Mesenteric fat pad (tissue), 1 donor: ENCODE measurements at places on chromosomes 5 and 9. TPM values are rescaled to one million over a fixed set of nuclear protein-coding genes. Genes with fewer than 3 reads are reported as not detected.

- no peak for DNase-seq
These were observed 268.2 kb downstream of the SH3GL2 start for GRCh38 chr9:17846948-17847655.

Gene CBY3
- total RNA-seq, result not detected

GRCh38 chr5:82522897-82523296, 244.7 kb upstream of the RPS23 start:
- no peak for DNase-seq

GRCh38 chr9:126605792-126606482, 7.8 kb upstream of the LMX1B start:
- no peak for DNase-seq

DNA sequence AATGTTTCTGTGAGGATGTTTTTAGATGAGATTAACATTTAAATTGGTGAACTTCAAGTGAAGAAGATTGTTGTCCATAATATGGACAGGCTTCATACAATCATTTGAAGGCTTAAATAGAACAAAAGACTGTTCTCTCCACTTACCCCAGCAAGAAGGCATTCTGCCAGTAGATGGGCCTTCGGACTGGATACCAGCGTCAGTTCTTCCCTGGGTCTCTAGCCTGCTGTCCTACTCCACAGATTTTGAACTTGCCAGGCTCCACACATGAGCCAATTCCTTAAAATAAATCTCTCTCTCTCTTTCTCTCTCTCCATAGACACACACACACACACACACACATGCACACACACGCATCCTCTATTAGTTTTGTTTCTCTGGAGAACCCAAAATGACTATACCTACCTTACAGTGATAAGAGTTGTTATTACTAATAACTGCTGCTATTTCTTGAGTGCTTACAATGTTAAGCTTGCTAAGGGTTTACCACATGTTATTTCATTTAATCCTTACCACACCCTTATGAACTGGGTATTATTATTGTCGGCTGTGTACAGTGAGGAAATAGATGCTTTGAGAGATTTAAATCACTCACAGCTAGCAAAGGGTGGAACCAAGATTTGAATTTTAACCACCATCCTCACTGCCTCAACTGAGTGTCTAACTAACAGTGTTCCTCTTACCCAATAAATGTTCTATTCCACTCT, 19.8 kb upstream of the IQGAP2 start:
- no peak for DNase-seq

GRCh38 chr5:177225798-177226197, 77.7 kb downstream of the RAB24 start:
- no peak for DNase-seq

GRCh38 chr5:146073239-146073900, 32.0 kb downstream of the PLAC8L1 start:
- DNase-seq, result no peak

DNA sequence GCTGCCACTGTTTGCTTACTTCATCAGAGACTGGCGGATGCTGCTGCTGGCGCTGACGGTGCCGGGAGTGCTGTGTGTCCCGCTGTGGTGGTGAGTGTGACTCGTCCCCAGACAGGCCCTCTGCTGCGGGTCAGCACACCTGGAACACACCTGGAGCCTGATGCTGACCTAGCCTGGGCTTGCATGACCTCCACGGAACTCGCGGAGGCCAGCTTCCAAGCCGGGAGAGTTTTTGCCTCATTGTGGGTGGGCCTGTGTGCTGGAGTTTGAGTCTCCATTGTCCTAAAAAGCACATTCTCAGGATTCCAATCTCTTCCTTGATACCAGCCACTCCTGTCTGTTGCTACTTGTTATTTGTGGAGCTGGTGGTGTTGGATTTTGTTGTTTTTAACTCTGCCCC, 28.1 kb downstream of the SLC22A4 start:
- no peak for DNase-seq

- no peak for DNase-seq
These were observed 22.4 kb downstream of the ELOVL7 start for GRCh38 chr5:60821488-60822284.

GRCh38 chr9:101226803-101227202, 158.0 kb downstream of the BAAT start:
- no peak for DNase-seq

Gene BRINP1
- total RNA-seq, result not detected

DNA sequence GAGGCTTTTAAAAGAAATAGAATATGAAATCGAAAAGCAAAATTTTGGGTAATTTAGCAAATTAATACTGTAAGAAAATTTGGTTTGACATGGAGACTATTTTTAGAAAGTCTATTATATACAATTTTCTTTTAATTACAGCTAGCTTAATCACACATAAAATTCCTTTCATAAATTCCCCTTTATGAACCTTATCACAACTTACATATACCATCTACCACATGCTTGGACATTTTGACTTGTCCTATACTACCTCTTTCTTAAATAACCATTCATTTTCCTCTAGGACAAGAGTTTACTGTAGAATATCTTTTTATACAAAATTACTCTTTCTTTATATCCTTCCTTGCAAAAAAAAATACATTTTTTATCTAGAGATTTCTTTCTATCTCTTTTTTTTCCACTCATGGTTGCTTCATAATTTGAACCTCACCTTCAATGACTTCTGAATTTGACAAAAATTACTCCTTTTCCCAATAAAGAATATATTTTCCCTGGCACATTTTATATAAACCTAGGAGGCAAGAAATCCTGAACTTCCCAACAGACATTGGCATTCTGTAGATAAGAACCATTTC, 34.0 kb upstream of the SYK start:
- no peak for DNase-seq
